Placental pericyte (primary cell): ENCODE measurements at places on chromosomes 7 and 10. TPM values are rescaled to one million over a fixed set of nuclear protein-coding genes. Genes with fewer than 3 reads are reported as not detected.

Gene FOXI2
- not detected in 2 replicates for total RNA-seq

Gene NPC1L1
- total RNA-seq = under 0.01 TPM in 1 of 2 replicates, not detected in the other

Gene TMEM139
- total RNA-seq = not detected in 2 replicates

Gene LRRN3
- total RNA-seq = 3.7 and 4.0 TPM in 2 replicates

Gene OPALIN
- total RNA-seq = not detected in 2 replicates

Gene OTUD1
- 5.6 and 10.3 TPM in 2 replicates for total RNA-seq

Gene PKD2L1
- total RNA-seq = not detected in 2 replicates

Gene EPHB4
- 58.1 and 61.5 TPM in 2 replicates for total RNA-seq

Gene TRIL
- total RNA-seq = 0.22 and 2.7 TPM in 2 replicates

Gene DNAH11
- total RNA-seq = under 0.01 TPM in 1 of 2 replicates, not detected in the other

Gene GPR146
- 0.14 and 2.8 TPM in 2 replicates for total RNA-seq

Gene AKR1C8
- not detected in 2 replicates for total RNA-seq
